ENCODE measurements at places on chromosomes 2 and 18.

- no peak for DNase-seq
Measured at GRCh38 chr2:207768866-207769596, 675 bp downstream of the FZD5 start.

DNA sequence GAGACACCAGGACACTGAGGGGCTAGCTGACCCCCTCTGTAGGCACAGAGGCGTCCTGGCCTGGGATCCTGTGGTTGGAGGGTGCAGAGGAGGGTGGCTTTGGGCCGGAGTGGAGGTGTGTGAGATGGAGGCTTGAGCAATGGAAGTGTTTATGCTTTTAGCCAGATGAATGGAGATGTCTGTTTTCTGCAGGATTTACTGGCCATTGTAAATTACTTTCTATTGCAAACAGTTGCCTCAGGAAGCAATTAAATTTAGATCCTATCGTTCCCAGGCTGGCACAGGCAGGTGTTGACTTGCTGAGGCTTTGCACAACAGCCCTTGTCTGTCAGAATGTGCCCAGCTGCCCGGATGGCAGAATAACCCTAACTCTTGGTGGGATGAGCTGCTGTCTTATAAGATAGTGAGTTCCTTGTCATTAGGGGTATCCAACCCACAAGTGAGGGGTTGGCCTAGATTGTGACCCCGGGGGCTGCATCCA, 1.8 kb upstream of the ARID5A start:
- DNase-seq = no peak

DNA sequence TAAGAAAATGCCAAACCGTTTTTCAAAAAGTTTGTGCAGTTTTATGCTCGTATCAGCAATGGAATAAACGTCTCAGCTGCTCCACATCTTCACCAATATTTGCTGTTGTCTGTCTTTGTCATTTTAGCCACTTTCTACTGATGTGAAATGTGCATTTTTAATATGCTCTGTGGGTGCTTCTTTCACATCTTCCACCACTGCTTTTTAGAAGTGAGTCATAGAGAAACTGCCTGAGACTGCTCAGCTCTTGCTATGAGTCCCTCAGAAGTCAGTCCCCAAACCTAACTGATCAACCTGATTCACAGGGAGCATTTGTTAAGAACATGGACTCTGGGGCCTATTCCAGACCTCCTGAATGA, 41.0 kb upstream of the EPC2 start:
- DNase-seq = no peak

GRCh38 chr2:39416140-39416539, 20.9 kb downstream of the MAP4K3 start:
- DNase-seq = no peak

- DNase-seq = no peak
Measured at GRCh38 chr18:37640504-37640903, 74.9 kb upstream of the CELF4 start.

DNA sequence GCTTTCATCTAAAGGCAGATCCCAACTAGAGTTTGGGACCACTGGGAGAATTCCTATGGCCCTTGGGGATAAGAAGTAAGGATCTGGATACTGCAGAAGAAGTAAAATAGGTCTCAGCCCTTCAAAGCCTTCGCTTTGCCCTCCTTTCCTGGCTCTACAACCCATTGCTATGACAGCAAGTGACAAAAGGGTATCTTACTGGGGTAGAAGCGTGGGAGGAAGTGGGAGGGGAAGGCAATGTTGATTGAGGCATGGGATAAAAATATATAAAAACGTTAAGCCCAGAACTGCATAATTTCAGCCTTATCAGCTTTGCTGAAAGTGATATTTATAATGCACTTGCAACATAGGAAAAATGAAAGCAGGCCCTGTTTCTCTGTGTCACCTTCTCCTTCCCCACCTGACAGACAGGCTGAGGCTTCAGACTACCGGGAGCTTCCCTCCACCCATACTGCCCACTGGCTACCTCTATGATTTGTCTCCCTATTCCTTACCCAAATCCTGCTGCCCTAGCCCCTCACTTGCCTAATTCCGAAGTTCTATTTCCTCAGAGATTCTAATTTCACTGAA, 14.9 kb upstream of the SOS1 start:
- no peak for DNase-seq

DNA sequence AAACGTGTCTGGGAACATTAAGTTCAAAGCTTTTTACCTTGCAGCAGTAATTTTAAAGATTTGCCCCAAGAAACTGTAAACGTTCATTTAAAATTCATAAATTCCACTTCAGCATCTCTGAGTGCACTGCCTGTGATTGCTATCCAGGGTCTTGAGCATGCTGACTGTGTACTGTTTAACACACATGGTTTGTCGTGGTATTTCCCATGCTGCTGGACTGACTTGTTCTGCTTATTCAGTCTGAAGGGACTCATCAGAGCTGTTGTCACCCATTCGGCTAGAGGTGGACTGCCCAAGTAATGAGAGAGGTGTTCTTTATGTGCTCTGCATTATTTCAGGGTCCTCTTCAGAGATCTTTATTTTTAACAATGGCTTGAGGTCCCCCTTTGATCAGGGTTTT, 53.1 kb downstream of the RHBDD1 start:
- DNase-seq = no peak

GRCh38 chr2:186726938-186727337, 33.1 kb downstream of the FAM171B start:
- no peak for DNase-seq

DNA sequence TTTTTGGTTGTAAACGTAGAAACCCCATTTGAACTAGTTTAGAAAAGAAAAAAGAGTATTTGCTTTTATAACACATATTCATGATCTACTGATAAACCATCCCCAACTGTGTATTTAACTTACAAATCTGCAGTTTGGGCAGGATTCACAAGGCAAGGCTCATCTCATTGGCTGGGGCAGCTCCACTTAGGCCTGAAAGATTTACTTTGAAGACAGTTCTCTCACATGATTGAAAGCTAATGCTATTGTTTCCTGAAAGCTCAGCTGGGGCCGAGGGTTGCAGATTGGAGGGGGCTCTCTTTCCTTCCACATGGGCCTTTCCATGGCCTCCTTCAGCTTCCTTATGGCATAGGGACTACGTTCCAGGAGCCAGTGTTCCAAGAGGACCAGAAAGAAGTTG, 47.4 kb downstream of the ARHGAP15 start:
- DNase-seq = no peak

Data from NCI-H1092 (cell line).